Temporal lobe (tissue), 4 donors: ENCODE measurements at places on chromosomes 1 and 21. TPM values are rescaled to one million over a fixed set of nuclear protein-coding genes. Genes with fewer than 3 reads are reported as not detected.

LAMC2 gene
- total RNA-seq, result 0.74 TPM

LEMD1 gene
- 5.4 TPM for total RNA-seq

STIL gene
- 4.7 TPM for total RNA-seq

CHODL gene
- total RNA-seq, result 2.0 TPM

VHLL gene
- 0.25 TPM for total RNA-seq

RGS4 gene
- 2.0 TPM for total RNA-seq

SERTAD4 gene
- 6.1 TPM for total RNA-seq
